ENCODE measurements at places on chromosomes 1 and 21.

- DNase-seq = no peak
These were observed 27.3 kb upstream of the LAMC1 start for GRCh38 chr1:182995894-182996293.

GRCh38 chr1:1157033-1157365 lies 16.7 kb upstream of the TTLL10 start:
- DNase-seq = no peak

DNA sequence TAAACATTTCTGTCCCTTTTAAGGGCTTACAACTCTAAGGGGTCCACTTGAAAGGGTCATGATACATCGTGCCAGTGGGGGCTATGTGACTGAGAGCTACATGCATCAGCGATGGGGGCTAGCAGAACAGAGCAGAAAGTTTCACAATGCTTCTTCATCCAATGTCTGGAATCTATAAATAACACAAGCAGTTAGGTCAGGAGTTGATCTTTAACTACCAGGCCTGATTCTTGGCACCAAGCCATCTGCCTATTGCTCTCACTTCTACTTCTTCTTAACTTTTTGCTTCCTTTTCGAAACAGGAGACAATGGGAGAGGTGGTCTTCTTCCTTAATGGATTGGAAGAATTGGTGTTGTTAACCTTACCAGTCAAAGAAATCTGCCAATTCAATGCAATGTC lies 410.0 kb downstream of the TGFB2 start:
- DNase-seq = no peak

DNA sequence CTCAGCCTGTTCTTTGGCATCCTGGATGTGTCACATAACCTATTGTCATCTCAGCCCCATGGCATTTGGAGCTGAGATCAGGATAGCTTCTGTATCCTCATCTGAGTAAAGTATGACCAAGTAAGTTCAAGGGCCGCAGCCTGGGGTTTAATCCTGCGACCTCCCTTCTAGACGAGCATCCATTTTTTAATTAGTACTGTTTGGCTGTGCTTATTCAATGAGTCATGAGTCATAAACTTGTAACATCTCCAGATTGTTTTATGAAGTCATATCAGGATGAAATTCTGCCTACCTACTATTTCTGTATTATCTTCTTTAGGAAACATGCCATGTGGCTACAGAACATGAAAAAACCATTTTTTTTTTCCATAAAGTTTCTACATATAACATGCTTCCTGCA lies 119.1 kb downstream of the ERG start:
- no peak for DNase-seq

Data from KG1 (cell line).